ENCODE measurements at places on chromosomes 7 and 10. TPM values are rescaled to one million over a fixed set of nuclear protein-coding genes. Genes with fewer than 3 reads are reported as not detected.

The AKR1C2 gene
- 80.9 TPM for polyA plus RNA-seq

The EPHB4 gene
- 37.5 TPM for polyA plus RNA-seq

The GJD4 gene
- polyA plus RNA-seq: not detected

The SKIDA1 gene
- polyA plus RNA-seq: 0.34 TPM

The TAS2R3 gene
- not detected for polyA plus RNA-seq

The GARIN1A gene
- polyA plus RNA-seq: 0.44 TPM

The HEPACAM2 gene
- 0.48 TPM for polyA plus RNA-seq

The AS3MT gene
- 7.3 TPM for polyA plus RNA-seq

The SPDYE1 gene
- polyA plus RNA-seq: 0.03 TPM

The CEP55 gene
- polyA plus RNA-seq: 2.6 TPM

All from adipose tissue (tissue), 3 donors.